Smooth muscle cell of the umbilical artery (primary cell): ENCODE measurements at places on chromosomes 3 and 15. TPM values are rescaled to one million over a fixed set of nuclear protein-coding genes. Genes with fewer than 3 reads are reported as not detected.

PRSS50 gene
- total RNA-seq: not detected in 2 replicates

ALDH1A2 gene
- total RNA-seq: 0.30 TPM in 1 of 2 replicates, not detected in the other

ZNF385D gene
- under 0.01 TPM in 1 of 2 replicates, not detected in the other for total RNA-seq

SPTSSB gene
- total RNA-seq: not detected in 2 replicates

SI gene
- total RNA-seq: not detected in 2 replicates

FBXL22 gene
- total RNA-seq: 0.59 and 0.69 TPM in 2 replicates

NDN gene
- total RNA-seq: 62.5 and 94.7 TPM in 2 replicates

GABRB3 gene
- 0.65 and 1.5 TPM in 2 replicates for total RNA-seq

SPRED1 gene
- 57.9 and 86.5 TPM in 2 replicates for total RNA-seq

DALRD3 gene
- 34.7 and 37.9 TPM in 2 replicates for total RNA-seq

TBL1XR1 gene
- total RNA-seq: 130 and 139 TPM in 2 replicates

TLR9 gene
- under 0.01 TPM in 1 of 2 replicates, not detected in the other for total RNA-seq

THBS1 gene
- total RNA-seq: 671 and 1,064 TPM in 2 replicates

ESYT3 gene
- 0.59 and 1.6 TPM in 2 replicates for total RNA-seq

HIGD2B gene
- not detected in 2 replicates for total RNA-seq
